ENCODE measurements at places on chromosomes 5 and 9.

- no peak for DNase-seq
Measured at GRCh38 chr5:104800440-104801048, 1238.0 kb upstream of the NUDT12 start.

- no peak for DNase-seq
Measured at GRCh38 chr5:180043377-180043776, 28.2 kb downstream of the RNF130 start.

DNA sequence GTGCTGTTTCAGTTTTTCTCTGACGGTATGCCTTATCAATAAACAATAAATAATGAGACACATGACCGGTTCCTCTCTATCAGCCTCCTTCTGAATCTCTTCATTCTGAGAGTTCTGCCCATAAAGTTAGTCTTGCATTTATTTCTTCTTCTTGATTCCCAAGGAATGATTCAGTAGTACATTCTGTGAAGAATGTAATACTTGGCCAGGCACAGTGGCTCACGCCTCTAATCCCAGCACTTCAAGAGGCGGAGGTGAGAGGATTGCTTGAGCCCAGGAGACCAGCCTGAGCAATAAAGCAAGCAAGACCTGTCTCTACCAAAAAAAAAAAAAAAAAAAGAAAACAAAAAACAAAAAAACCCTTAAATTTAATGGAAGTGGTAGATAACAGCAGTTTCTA is 53.9 kb downstream of the PAM start:
- DNase-seq, result no peak

DNA sequence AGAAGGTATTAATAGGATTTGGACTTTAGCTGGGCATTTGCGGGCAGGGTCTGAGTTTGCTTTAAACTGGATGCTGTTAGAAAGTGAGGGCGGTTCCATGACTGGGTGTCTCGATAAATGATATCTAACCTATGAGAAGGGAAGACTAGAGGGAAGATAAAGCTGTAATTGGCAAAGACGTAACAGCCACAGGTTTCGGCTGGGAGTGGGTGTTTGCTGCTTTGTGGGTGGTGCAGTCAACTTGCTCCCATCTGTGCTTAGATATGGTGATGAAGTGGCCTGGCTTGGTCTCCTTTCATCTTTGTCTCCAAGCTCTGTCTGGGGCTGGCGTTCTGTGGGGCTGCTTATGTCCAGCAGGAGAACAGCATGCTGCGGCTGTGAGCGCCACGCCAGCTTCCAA is 23.3 kb downstream of the OR2V1 start:
- no peak for DNase-seq
